Coronary artery (tissue), 2 donors: ENCODE measurements at places on chromosomes 6 and 20.
A peak's percentile ranks its signal among the peaks of the same experiment; 100 is the strongest.

DNA sequence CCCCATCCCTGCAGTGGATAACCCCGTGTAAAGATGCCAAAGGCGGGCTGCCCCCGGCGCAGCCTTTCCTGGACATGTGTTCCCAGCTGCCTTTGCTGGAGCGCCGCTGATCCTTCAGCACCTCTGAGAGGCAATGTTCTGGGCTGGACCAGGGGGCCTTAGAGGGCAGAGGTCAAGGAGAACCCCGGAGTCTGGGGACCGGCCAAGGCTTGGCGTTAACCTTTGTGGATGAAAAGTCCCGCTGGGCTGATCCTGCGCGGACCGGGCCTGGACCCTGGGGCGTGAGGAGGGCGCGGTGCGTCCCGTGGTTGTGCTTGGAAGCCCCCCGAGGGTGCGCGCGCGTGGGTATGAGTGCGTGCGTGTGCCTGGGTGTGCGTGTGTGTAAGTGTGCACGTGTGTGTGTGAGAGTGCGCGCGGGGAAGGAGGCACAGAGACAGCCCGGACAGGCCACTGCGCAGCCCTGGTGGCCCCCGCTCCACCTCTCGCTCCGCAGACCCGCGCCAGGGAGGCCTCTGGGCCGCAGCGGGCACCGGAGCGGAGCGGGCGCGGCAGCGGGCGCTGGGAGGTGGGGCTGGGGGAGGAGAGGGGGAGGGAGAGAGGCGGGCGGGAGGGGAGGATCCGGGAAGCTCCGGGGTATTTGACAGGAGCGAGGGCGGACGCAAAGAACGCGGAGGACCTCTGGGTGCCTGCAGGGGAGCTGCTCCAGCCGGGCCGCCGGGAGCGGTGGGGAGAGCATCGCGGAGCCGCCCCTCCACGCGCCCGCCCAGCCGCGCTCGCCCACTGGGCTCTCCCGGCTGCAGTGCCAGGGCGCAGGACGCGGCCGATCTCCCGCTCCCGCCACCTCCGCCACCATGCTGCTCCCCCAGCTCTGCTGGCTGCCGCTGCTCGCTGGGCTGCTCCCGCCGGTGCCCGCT lies at the start of gene SMOC2:
Gene SMOC2, plus strand, starts transcription at position 665 of the 914 bp plus-strand sequence. Its CDS starts 187 bp downstream, at position 852.
- no peak for DNase-seq

GRCh38 chr6:11770546-11771466 lies 7.8 kb downstream of the ADTRP start:
- peak; percentile 92 for DNase-seq

DNA sequence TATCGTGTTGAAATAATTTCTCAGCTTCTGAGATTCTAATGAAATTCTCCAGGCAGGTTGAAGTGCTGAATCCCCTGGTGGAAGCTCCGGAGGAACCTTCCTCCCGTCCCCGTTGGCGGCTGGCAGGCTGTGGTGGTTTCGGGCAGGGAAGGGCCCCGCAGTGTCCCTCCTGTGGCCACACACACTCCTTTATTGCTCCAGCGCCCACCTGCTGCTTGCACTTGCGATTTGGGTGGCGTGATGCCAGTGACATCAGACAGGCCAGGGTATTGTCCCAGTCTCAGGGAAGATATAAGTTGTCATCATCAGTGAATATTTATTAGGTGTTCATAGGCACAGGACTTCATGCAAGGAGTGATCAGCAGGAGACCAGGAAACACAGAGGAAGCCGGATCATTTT lies 530.4 kb downstream of the QKI start:
- DNase-seq, result no peak

- no peak for DNase-seq
These were observed 65.7 kb upstream of the TNFRSF21 start for GRCh38 chr6:47375426-47375825.

- no peak for DNase-seq
These were observed 3.4 kb downstream of the HMGN3 start for GRCh38 chr6:79231101-79231500.
